ENCODE measurements at places on chromosomes 1 and 21.

GRCh38 chr1:115839679-115840237 is 1.2 kb downstream of the NHLH2 start:
- DNase-seq, result no peak

- no peak for DNase-seq
Observed at GRCh38 chr1:26734501-26735058, 38.8 kb downstream of the ARID1A start.

GRCh38 chr1:12556368-12556930 is 61.6 kb downstream of the DHRS3 start:
- DNase-seq, result no peak

DNA sequence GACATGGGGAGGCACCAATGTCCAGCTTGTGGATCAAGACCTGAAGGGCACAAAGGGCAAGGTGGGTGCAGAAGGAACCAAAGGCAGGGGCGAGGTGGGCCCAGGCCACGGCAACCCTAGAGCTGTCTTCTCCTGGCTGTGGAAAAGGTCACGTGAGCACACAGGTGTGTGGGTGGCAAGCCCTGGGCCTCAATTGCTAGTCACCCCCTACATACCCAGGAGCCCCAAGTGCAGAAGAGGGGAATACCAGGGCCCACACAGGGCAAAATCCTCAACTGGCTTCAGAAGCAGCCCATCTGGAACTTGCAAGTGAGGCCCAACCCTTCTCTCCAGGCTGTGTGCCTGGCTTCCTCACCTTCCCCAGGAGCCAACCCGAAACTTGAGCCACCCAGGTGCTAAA is 25.6 kb downstream of the ZBTB17 start:
- peak; percentile 46 for DNase-seq

GRCh38 chr1:232613752-232614381 is 16.1 kb downstream of the SIPA1L2 start:
- no peak for DNase-seq
